ENCODE measurements at places on chromosomes 6 and 20. TPM values are rescaled to one million over a fixed set of nuclear protein-coding genes. Genes with fewer than 3 reads are reported as not detected.

GRCh38 chr20:37501940-37502339 is 19.1 kb upstream of the NNAT start:
- no peak for DNase-seq

- no peak for DNase-seq
These were observed 149.4 kb upstream of the B3GAT2 start for GRCh38 chr6:71106276-71106675.

- DNase-seq: no peak
These were observed 45.4 kb downstream of the RARS2 start for GRCh38 chr6:87544474-87544735.

- no peak for DNase-seq
These were observed 45.6 kb upstream of the CHRNA4 start for GRCh38 chr20:63406617-63407245.

DNA sequence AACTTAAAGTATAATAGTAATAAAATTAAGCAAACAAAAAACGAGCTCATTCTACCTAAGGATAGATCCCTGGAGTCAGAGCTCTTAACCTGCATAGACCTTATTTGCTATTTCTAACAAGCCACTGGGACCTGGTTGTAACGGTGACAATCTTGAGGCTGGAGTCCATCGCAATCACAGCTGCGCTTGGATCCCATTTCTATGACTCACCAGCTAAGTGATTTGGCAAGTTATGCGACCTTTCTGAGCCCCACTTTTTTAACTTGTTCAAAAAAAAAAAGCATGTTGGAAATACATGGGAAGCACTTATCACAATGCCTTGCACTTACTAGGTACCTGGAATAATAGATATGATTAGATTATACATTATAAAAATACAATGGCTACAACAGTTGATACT is 389.5 kb upstream of the CDH4 start:
- peak; percentile 9 for DNase-seq

The LTA gene
- not detected for total RNA-seq

- no peak for DNase-seq
These were observed 539.1 kb upstream of the MARCKS start for GRCh38 chr6:113317891-113318574.

The SLC17A9 gene
- 0.07 TPM for total RNA-seq

The WFDC11 gene
- total RNA-seq: not detected

Measured in MCF 10A (cell line).